Transverse colon (tissue), 4 donors: ENCODE measurements at places on chromosomes 2 and 18. TPM values are rescaled to one million over a fixed set of nuclear protein-coding genes. Genes with fewer than 3 reads are reported as not detected.

Gene SPC25
- 10.5 TPM for total RNA-seq

- DNase-seq, result no peak
- H3K36me3 ChIP-seq, result no peaks in the 10 kb centered on the region
- no peaks in the 10 kb centered on the region for H3K27me3 ChIP-seq
- no peak overlapping the region for H3K4me3 ChIP-seq
- peaks cover 39% of the 10 kb centered on the region for H3K4me1 ChIP-seq
Observed at GRCh38 chr18:54950221-54950620, 9.0 kb downstream of the CCDC68 start.

DNA sequence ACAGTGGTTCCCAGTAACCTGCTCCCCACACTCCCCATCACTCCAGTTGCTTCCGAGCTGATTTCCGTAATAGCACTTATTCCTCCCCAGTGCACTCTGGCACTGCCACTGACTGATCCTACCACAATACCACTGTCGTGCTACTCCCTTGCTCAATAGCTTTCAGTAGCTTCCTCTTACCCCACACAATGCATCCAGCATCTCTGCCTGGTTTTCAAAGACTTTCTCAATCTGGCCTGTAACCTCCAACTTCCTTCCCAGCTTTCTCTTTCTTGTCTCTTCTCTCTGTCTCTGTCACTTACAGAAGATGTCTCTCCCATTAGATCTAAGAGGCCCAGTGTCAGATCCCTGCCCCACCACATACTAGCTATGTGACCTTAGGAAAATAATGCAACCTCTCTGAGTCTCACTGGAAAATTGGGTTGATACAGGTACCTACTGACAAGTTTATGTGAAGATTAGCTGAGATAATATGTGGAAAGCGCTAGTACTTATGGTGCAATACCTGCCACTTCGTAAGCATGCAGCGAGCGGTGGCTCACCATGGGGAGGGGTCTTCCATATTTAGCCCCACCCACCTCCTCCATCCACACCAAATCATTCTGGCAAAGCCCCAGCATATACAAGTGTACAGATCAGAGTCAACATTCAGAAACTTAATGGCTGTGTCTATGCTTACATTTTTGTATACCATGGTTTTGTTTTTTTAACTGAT is 36.7 kb downstream of the SFXN5 start:
- no peaks in the 10 kb centered on the region for H3K36me3 ChIP-seq
- no peaks in the 10 kb centered on the region for H3K4me1 ChIP-seq
- no peak for DNase-seq
- no peaks in the 10 kb centered on the region for H3K27me3 ChIP-seq

DNA sequence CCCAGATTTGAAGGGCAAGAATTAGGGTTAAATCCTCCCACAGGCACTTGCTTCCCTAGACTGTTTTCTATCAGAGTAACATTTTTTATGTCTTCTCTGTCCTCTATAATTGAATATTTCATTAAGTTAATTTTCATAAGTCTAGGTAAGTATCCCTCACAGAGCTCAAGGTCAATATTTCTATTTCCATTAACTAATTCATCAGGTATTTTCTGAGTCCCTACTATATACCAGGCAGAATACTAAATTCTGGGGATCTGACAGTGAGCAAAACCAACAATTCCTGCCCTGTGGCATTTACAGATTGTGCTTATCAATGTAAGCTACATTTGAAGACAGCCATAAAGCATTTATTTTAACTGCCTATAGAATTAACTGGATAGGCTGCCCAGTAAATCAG is 86.4 kb upstream of the RBBP8 start:
- DNase-seq, result no peak
- H3K27ac ChIP-seq, result no peak overlapping the region
- peaks cover 29% of the 10 kb centered on the region for H3K4me1 ChIP-seq

- no peak overlapping the region for H3K4me3 ChIP-seq
- H3K27ac ChIP-seq, result no peak overlapping the region
- H3K36me3 ChIP-seq, result no peaks in the 10 kb centered on the region
- DNase-seq, result no peak
Observed at GRCh38 chr2:3132966-3133365, 244.7 kb downstream of the EIPR1 start.

- no peak overlapping the region for H3K4me3 ChIP-seq
- no peak overlapping the region for H3K27ac ChIP-seq
- H3K27me3 ChIP-seq, result no peaks in the 10 kb centered on the region
- no peaks in the 10 kb centered on the region for H3K36me3 ChIP-seq
Observed at GRCh38 chr2:168120310-168120709, 127.1 kb downstream of the STK39 start.

- no peak for DNase-seq
- no peak overlapping the region for H3K27ac ChIP-seq
- H3K4me1 ChIP-seq, result no peaks in the 10 kb centered on the region
- H3K36me3 ChIP-seq, result no peaks in the 10 kb centered on the region
- no peak overlapping the region for H3K4me3 ChIP-seq
- H3K27me3 ChIP-seq, result no peaks in the 10 kb centered on the region
Observed at GRCh38 chr18:7198326-7198725, 32.6 kb upstream of the LRRC30 start.
